ENCODE measurements at places on chromosomes 5 and 9.
A peak's percentile ranks its signal among the peaks of the same experiment; 100 is the strongest.

- DNase-seq = no peak
These were observed 124.2 kb downstream of the PTTG1 start for GRCh38 chr5:160545832-160546231.

DNA sequence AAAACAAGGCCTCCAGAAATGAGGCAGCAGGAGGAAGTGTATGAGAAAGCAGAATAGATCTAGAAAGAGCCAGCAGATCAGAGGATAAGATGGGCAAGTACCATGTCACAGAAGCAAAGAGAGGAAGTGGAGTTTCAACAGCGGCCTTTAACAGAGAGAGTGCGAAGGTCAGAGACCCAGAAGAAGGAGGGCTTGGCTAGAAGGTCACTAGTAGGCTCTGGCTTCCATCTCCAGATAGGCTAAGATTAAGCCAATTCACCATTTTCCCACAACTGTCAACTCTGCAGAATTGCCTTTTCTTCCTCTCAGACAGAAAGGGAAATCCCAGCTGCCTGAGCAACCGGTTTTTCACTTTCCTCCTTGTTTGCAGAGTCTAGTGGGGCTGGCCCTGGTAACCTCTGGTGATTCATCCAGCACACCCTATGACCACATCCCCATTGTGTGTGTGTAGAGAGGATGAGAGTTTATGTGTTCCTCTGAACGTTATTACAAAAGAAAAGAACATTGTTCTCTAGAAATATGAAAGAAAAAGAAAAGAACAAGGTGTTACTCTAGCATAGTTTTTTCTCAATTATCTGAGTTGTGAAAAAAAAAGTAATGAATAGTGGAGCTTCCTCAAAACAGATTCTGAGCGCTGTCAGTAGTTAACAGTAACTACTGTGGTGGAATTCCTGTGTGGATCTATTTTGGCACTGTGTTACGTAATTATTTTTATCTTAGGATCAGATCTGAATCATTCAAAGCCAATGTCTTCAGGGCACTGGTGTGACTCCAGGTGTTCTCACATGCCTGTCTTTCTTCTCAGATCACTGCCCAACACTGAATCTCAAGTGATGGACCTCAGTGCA, 220.4 kb downstream of the ARRDC3 start:
- no peak for DNase-seq

- no peak for DNase-seq
These were observed 289.5 kb upstream of the MPDZ start for GRCh38 chr9:13568841-13569601.

GRCh38 chr5:151812757-151813309, 41.1 kb downstream of the G3BP1 start:
- DNase-seq = no peak

DNA sequence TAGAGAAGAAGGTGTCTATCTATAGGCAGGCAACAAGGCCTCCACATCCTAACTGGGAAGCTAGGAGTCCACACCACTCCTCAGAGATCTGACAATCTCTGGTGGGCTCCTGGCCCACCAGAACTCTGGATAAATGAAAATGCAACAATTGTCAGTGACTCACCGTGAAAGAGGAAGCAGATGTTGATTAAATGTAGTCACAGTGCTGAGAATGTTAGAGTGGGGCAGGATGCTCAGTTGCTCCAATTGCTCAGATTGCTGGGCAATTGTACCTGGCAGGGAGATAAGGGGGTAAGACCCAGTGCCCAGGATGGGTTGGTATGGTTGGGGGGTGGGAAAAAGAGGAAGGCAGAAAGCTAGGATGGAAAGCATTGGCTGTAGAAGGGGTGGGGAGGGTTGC, 4.3 kb downstream of the CCL19 start:
- no peak for DNase-seq

DNA sequence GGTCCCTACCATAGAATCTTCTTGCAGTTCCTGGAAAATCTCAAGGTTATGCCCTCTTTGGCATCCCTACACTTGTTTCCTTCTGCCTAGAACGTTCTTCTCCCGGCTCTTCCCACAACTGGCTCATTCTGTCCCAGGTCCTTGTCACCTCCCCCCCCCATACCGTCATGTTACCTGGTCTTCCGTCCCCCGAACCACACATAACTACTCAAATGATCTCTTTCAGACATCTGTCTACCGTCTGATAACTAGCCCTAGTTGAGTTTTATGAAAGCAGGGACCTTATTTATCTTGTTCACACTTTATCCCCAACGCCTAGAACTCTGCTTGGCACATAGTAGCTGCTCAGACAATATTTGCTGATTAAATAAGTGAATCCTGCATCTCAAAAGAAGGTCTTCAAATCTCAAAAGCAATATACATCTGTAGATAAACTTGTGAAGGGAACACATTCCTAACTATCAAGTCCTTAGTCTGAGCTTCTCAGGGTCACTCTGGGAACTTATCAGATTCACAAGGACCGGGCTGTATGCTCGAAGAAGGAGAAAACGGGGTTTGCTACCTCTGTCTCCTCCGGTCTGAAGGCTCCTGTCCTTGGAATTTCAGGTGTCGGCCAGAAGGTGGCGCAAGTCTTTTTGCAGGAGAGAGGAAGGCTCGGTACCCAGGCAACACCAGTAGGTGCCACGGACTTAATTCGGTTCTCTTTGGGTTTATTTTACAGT, 30.0 kb downstream of the LCP2 start:
- peak; percentile 69 for DNase-seq

GRCh38 chr5:115262011-115262320, 711 bp downstream of the PGGT1B start:
- no peak for DNase-seq

DNA sequence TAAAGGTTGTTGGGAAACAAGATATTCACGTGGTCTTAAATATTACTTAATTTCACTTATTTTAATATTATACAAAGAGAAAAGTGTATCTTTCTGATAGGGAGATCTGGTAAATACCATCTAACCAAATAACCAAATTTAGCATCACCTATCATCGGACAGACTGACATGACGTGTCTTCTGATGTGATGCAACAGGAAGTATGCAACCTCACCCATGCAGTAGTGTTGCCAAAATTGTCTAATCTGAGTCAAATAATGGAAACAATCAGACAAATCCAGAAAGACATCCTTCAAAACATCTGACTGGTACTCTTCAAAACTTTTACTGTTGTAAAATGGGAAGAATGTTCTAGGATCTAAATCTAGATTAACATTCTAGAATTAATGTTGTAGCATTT, 148.0 kb downstream of the FGF1 start:
- no peak for DNase-seq

GRCh38 chr5:158821331-158821730, 278.4 kb downstream of the EBF1 start:
- no peak for DNase-seq

DNA sequence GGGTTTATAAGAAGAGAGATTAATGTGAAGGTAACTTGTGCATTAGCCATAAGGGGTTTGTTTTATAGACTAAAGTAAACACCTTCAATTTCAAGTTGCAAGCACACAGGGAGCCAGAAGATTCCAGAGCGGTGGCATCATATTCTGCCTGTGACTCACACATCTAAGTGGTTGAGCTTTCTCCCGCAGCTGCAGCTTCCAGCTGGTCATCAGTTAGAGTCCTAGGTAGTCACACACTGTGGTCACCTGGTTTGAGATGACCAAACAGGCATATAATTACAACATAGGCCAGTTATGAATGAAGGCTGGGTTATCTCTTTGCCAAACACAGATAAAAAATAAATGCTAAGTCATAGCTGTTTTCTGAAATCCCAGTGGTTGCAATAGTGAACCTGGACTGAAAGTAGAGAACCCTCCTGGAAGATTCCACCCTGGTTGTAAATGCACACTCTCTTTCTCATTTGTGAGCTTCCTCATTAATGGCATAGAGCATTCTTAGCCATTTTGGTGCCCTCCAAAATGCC, 171.3 kb downstream of the GDNF start:
- no peak for DNase-seq

DNA sequence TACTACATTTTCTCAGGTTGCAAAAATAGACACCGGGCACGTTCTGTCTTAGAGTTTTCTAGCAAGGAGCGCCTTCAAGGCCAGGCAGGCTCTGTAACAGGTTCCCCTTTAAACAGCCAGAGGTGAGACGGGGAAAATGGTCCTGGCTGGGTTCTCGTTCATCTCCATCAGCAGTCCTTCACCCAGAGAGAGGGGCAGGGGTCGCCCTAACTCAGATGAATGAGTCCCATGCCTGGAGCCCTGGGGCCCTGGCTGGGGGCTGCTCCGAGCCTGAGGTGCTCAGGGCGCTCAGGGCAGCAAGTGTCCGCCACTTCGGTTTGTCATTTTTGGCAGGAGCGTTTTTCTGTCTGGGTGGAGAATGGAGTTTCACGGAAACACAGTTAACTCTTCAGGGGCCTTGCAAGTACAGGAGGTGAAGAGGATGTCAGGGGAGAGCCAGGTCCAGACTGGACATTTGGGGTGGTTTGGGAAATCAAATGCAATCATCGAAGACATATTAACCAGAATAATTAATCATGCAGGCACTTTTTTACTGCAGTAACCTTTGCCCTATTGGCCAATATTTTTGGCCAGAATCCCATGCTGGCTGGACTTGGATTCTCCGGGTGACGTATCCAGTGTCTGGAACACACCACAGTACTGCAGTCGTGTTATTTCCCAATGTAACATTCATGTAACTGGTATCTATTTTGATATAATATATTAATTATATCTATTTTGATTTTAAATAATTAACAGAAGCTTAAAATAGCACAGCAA, 2.9 kb downstream of the NTNG2 start:
- DNase-seq = peak; percentile 87

- DNase-seq = no peak
These were observed 5.6 kb upstream of the NR5A1 start for GRCh38 chr9:124512806-124513204.

DNA sequence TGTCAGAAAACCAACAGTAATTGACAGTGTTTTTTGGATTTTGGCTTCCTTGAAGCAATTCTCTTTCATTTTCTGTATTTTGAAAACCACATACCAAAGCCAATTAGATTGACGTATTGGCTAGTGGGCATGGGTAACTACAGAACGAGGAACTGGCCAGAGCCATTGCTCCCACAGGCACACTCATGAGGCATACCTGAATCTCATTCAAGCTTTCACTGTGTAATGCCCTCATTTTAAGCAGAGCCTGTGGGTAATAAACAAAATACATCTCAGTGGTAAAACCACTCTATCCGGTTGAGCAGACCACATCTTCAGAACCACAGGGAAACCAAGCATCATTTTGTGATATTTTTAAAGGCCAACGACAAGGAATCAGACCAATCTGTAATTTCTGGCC, 394.1 kb downstream of the ZNF608 start:
- DNase-seq = no peak

- no peak for DNase-seq
These were observed 89.1 kb downstream of the MED10 start for GRCh38 chr5:6289239-6289638.

GRCh38 chr9:33125871-33126823, 41.0 kb downstream of the B4GALT1 start:
- DNase-seq = no peak

- no peak for DNase-seq
These were observed 72.5 kb upstream of the TAF11L2 start for GRCh38 chr5:17425385-17426070.

DNA sequence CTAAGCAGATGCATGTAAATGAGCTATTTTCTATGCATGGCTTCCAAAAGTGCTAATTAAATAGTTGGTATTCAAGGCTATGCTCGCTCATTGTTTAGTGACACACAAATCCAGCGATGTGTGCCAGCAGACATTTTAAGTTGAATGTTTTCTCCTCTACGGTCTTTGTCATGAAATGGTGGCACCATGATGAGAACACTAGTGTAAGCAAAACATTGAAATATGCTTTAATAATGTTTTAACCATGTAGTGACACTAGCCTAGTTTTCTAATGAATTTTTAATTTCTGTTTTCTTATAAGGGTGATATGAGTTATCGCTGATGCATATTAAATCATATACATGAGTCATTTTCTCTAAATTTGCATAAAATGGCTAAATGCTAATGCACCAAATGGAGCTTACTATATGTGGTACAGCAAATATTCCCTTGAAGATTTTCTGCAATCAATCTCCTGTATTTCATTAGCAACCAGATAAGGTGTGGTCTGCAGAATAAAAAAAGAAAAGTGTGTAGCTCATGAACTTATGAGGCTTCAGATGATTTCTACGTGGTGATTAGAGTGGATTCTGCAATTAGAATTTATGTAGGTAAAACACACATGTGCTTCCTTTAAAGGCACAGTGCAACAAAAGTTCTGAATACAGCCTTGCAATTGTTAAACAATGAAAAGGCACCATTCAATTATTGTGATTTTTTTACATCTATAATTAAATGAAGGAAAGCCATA, 226.6 kb downstream of the MEF2C start:
- no peak for DNase-seq

GRCh38 chr9:119432428-119432827, 63.2 kb upstream of the BRINP1 start:
- DNase-seq = no peak

GRCh38 chr5:137182576-137182975, 316.6 kb downstream of the SPOCK1 start:
- DNase-seq = no peak

DNA sequence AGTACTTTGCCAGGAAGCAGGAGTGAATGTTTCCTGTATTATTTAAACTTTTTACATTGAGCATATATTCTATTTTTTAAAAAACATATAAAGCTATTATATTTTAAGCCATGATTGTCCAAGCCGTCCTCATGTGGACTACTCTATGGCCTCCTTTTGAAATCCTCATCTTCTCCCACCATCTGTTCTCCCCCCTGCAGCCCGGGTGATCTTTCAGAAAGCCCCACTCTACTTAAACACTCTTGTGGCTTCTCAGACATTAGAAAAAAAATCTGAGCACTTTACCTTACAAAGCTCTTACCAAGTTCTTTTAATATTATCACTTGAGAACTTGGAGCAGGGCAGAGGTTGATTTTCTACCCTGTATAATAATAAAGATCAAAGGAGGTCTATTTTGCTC, 95.4 kb downstream of the CAVIN4 start:
- no peak for DNase-seq

DNA sequence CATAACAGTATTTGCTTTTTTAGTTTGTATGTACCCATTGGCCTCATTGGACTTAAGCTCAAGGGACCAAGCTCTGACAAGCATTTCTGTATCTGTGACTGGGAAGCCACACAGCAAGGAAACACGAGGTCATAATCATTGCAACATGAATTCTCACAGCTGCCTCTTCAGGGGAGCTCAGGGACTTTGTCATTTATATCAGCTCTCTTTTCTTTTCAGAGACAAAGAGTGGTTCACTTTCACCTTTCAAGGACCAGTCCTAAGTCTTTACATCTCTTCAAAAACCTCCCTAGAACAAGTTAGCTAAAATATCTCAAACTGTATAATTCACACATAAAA, 58.6 kb downstream of the ADAMTS12 start:
- DNase-seq = no peak

GRCh38 chr5:38423276-38424147, 132.9 kb downstream of the LIFR start:
- no peak for DNase-seq
